ENCODE measurements at places on chromosomes 4 and X.

GRCh38 chr4:168150420-168151050, 58.2 kb downstream of the ANXA10 start:
- no peak for DNase-seq

DNA sequence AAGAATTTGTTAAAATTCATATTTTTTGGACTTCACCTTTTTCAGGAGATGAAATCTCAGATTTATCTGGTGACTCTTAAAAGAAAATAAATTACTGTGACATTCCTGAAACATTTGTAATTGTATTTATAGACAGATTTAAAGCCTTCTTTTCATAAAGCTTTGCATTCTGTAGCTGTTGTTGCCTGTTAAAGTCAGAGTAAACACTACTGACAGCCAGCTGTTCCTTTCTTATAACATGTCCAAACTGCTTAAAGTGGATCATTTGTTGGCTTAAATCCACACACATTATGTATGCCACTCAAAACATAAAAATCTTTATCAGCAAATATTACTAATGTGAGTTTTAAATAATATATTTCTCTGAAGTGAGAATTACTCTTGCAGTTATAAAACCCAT, 157.5 kb downstream of the TECRL start:
- no peak for DNase-seq

DNA sequence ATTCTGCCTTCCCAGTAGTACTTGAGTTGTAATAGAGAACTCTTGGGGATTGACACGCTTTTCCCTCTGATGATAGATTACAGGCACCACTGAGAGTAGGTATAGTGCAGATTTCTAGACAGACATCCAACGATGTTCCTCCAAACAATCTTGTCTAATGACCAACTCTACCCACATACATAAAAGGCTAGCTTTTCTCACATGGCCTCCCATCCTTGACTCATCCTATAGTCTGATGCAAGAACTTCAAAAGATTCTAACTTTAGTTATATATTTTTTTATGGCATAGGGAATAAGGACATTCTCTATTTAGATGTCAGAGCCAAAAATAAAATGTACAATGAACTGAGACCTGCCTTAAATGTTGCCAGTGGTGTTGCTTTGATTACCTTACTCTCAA, 60.9 kb downstream of the GLRA2 start:
- no peak for DNase-seq

DNA sequence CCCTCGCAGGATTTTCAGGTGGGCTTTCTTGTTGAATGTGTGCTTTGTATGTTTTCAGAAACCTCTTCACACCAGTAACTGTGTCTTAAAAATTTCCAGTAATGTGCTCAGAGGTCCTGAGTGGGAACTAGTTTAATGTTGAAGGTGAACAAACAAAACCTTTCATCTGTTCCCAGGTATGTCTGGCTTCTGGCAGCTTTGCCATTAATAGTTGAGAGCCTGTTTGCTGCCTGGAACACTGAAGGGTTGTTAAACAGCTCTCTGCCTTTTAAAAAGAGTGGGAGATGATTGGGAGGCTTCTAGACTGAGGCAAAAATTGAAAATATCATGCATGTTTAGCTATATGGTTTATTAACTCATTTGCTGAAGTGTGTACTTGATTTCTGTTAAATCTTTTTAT, 161.2 kb upstream of the AGTR2 start:
- no peak for DNase-seq

GRCh38 chr4:131764730-131765129, 1384.4 kb upstream of the PCDH10 start:
- DNase-seq, result no peak

DNA sequence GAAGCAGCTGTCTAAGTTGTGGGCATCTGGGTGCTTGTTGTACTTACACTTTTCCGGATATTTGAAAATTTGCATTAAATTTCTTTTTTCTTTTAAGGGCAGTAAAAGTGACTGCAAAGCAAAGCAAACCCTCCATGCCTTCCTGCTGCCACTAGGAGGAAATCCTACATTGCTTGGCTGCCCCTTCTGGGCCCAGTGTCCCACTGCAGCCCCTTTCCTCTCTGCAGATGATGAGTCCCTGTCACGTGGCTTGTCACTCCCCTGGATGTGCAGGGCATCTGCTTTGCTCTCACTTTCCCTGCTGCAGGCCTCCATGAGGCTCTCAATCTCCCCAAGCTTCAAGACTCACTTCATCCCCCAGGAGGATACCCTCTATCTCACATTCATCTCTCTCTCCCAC, 12.7 kb downstream of the TSR2 start:
- DNase-seq, result no peak

DNA sequence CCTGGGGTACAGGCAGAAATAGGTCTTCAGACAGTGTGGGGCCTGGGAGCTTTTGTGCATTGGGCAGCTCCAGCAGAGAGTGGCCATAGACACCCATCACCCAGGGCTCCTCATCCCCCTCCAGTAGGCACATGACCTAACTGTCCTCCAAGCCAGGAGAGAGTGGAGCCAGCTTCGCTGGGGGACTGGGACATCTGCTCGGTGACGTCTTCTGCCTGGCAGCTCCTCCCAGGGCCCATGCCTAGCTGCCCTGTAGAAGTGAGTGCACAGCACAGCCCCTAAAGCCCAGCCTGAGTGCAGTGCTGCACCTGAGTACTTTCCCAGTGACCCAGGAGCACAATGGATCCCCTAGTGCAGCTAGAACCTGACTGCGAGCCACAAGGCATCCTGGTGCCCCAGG, 279.7 kb upstream of the SLC7A11 start:
- no peak for DNase-seq

DNA sequence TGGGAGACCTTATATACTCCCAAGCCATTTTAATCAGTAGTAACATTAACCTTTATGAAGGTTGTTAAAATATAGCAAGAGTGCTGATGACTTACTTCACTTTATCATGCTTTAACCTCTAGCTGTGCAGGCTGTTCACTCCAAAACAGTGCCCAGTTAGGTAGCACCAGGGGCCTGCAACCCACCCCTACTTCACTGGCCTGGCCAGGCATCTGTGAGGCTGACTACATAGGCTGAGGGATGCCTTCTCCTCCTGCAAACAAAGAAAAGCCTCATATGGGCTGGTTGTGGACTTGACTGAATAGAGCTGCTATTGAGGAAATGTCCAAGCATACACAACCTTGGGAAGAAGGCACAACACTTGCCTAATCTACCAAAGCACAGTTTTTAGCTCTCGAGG, 172.8 kb downstream of the SHROOM3 start:
- no peak for DNase-seq

DNA sequence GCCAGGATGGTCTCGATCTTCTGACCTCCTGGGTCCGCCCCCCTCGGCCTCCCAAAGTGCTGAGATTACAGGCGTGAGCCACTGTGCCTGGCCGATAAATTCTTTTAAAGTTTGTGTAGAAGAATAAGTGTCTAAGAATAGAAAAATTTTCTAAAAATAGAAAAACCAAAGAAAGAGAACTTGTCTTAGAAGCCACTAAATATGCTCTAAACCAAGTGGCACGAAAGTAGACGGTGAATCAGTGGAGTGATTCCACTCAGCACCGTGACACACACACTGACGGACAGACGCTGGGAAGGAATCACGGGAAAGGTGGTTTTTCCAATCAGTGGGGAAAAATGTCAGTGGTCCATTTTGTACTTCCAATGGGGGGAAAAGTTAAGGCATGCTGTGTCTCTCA, 72.7 kb upstream of the PSAPL1 start:
- no peak for DNase-seq

GRCh38 chrX:1502853-1503252, 34.1 kb downstream of the P2RY8 start:
- peak; percentile 14 for DNase-seq

DNA sequence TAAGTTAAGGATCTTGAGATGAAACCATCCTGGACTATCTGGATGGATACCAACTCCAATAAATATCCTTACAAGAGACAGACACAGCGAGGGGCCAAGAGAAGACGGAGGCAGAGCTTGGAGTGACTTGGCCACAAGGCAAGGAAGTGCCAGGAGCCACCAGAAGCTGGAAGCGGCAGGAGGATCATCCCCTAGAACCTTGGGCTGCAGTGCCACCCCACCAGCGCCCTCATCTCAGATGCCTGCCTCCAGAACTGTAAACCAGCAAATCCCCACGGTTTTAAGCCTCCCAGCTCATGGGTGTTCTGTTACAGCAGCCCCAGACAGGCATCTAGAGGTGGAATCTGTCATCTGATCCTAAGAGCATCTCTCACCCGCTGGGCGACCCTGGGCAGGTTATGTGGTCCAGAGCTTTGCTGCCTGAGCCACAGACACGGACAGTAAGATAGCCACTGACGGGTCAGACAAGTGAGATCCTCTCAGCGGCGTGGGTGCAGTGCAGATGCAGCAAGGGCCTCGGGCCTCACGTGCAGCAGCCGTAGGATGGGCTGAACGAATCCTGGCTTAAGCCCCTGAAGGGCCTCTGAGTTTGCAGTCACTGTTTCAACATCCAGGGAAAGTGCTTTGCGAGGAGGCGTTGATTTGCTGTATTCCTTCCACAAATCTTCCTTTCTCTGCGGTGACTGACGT, 25.1 kb upstream of the MXD4 start:
- no peak for DNase-seq

- no peak for DNase-seq
These were observed 35.6 kb downstream of the PKD2 start for GRCh38 chr4:88043001-88043400.
